Ureter (tissue), 1 donor: ENCODE measurements at places on chromosomes 7 and 10.

DNA sequence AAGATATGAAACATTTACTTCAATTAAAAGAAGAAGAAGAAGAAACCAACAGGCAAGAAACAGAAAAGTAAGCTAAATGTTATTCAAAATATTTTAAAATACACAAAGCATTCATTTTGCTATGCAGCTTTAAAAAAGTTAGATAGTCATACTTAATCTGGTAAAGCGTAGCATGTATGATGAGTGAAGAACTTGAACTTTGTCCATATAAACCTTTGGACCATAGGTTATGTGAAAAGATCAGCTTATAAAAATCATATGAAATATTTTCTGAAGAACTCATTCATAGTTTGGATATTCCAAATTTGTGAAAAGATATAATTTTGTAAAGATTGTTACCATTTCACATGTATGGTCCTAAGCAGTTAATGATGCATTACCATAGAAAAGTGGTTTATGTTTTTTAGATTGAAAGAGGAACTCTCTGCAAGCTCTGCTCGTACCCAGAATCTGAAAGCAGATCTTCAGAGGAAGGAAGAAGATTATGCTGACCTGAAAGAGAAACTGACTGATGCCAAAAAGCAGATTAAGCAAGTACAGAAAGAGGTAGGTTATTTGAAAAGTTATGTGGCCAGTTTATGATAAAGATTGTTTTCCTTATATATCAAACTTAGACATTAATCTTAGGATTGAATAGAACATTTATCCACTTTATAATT, 37.3 kb downstream of the KIF20B start:
- no peak for DNase-seq

GRCh38 chr7:41754046-41754445, 51.2 kb upstream of the INHBA start:
- no peak for DNase-seq

DNA sequence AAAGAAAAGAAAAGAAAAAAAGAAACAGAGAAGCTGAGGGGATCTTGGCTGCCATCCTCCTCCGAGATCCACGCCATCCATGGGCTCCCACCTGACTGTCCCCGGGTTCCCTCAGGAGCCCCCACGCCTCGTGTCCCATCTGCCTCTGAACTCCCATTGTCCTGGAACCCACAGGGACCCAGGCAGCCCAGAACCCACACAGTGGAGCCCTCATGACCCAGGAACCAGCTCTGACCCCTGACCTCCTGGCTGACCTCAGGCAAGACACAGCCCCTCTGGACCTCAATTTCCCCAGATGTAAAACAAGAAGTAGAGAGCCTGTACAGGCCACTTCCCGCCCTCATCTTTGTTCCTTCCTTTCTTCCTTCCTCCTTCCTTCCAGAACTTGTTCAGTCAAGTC, 40.4 kb downstream of the RASGEF1A start:
- no peak for DNase-seq

GRCh38 chr7:158133057-158133456, 454.6 kb downstream of the PTPRN2 start:
- DNase-seq = no peak

GRCh38 chr10:75108684-75109458, 2.6 kb upstream of the SAMD8 start:
- DNase-seq = no peak
